Kidney epithelial cell (primary cell): ENCODE measurements at places on chromosomes 6 and 20. TPM values are rescaled to one million over a fixed set of nuclear protein-coding genes. Genes with fewer than 3 reads are reported as not detected.

MANEA gene
- total RNA-seq: 9.0 and 10.3 TPM in 2 replicates

PPP1R14C gene
- 37.0 and 45.5 TPM in 2 replicates for total RNA-seq

CST5 gene
- 0.34 and 2.6 TPM in 2 replicates for total RNA-seq

HTR1E gene
- not detected in 2 replicates for total RNA-seq

BPIFB2 gene
- not detected in 2 replicates for total RNA-seq

DDO gene
- 0.07 and 0.29 TPM in 2 replicates for total RNA-seq
